HTR-8/SVneo (cell line): ENCODE measurements at places on chromosomes 2 and 18.

- no peak for DNase-seq
Observed at GRCh38 chr2:241741016-241741415, 6.6 kb downstream of the D2HGDH start.

GRCh38 chr2:13638181-13638580 lies 921.4 kb downstream of the TRIB2 start:
- DNase-seq, result no peak

DNA sequence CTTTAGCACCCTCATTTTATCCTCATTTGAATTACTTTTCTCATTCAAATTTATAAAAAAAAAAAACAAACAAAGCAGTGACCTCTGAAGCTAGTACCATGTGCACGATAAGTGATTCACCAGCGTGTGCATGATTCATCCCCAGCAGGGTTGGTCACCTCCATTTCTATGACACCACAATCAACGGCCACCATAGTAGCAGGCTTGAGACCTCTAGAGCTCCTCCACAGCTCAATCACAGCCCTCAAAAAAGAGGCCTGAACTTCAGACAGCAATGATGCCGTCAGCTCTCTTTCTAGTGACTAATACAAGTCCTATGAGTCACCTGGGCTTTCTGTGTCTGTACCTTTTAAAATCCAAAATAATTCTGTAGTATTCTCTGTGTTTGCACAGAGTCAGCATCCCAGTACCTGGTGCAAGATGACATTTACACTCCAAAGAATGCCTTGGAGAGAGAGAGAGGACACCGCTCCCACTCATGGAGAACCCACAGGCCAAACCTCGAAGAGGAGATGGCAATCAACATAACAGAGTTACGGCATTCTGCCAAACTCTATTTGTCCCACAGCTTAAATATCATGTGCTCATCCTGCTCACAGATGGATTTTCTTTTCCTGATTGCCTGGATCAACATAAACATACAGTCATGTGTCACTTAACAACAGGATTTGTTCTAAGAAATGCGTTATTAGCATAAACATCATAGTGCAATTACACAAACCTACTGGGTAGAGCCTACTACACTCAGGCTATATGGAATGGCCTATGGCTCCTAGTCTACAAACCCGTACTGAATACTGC lies 58.7 kb downstream of the L3MBTL4 start:
- no peak for DNase-seq

- no peak for DNase-seq
Observed at GRCh38 chr2:213537579-213537978, 253.3 kb downstream of the SPAG16 start.

DNA sequence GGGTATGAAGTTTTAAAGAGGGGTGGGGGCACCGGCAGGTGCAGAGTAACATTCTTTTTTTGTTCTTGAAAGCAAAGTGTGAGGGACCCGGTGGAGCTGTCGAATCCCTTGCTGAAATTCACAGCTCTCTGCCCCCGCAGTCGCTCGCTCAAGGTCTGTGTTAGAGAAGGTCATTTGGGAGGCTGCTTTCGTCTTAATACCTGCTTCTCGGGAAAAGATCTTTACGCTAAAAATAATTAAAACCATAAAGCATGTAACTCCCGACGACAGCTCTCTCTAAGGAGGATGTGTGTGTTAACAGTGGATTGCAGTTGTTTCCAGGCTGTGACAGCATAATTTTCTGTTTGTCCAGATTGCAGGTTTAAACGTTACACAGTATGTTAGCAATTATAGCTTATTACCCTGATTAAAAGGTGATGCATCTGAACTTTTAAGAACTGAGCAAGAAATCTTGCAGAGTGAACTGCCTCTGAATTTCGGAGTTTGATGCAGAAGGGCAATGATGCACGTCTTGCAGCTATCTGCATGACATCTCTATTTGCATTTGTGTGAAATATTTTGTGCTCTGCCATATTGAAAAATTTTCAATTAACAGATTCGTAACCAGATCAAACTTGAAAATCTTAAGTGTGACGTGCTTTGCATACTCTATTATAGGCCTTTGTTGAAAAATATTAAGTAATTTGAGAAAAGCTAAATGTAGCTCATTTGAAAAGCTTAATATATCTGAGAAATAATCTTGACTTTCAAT lies 954 bp downstream of the RAPGEF4 start:
- DNase-seq, result no peak

- no peak for DNase-seq
Observed at GRCh38 chr18:79466591-79466990, 70.9 kb downstream of the NFATC1 start.

- DNase-seq, result no peak
Observed at GRCh38 chr18:38115201-38115600, 549.6 kb upstream of the CELF4 start.

- no peak for DNase-seq
Observed at GRCh38 chr2:118557016-118557415, 290.4 kb downstream of the EN1 start.

DNA sequence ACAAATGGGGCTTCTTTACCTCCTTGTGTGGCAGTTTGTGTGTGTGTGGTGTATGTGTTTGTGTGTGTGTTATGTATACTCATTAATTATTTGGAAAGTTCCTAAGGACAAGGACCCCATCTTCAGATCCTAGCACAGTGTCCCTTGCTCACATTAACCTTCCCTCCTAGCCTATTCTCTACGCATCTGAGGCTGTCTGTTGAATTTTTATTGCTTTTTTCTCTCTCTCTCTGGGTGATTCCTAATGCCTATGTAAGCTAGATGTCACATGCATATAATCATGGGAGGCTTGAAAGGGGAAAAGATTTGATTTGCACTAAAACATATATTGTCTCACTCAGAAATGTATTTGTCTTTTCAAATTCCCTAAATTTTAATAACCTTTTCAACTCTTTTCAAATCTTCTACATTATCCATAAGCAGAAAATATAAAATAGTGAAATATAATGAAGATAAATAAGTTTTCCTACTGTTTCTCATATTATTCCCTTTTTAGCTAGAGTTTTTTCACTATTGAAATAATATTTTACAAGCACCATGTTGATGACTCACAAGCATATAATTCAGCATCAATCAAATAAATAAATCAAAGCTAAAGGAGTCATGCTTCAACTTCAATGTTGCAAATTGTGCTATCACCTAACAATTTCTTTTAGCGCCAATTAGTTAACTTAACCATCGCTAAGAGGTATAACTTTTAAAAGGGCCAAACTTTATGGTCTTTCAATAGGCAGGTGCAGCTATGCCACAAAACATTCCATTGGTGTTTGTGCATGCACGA lies 199.0 kb upstream of the ERBB4 start:
- DNase-seq, result no peak

GRCh38 chr2:17363846-17364245 lies 154.4 kb downstream of the RAD51AP2 start:
- DNase-seq, result no peak

- no peak for DNase-seq
Observed at GRCh38 chr2:228372212-228372611, 190.7 kb upstream of the SPHKAP start.

DNA sequence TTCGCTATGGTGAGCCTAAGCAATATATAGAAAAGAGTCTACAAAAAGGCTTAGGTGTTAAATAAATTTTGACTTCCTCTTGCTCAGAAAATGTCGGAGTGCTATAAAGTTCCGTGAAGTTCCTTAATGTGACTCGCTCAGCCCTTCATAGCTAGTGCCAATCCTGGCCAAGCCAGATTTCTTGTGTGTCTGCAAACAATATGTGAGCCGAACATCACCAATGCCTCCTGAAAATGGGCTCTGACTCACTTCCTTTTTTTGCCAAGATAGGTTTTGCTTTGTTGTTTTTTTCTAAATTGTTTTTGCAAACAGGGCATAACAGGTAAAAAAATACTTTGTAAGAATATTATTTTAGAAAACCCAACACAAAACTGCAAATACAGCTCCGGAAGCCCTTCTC lies 26.1 kb downstream of the CDC42EP3 start:
- no peak for DNase-seq

DNA sequence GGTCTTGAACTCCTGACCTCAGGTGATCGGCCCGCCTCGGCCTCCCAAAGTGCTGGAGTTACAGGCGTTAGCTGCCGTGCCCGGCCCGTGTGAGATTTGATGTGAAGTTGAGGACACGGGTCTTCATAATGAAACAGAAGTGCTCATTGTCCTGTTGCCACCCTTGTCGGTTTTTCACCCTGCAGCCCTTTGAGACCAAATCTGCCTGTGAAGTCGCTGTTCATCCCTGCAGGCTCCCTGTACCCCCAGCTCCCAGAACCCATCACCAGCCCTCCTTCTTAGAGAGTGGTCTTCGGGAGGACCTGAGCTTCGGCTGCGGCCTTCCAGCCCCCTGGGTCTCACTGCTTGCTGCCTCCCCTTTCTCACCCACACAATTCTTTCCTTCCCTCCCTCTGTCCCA lies 325.2 kb downstream of the GBX2 start:
- DNase-seq, result no peak

DNA sequence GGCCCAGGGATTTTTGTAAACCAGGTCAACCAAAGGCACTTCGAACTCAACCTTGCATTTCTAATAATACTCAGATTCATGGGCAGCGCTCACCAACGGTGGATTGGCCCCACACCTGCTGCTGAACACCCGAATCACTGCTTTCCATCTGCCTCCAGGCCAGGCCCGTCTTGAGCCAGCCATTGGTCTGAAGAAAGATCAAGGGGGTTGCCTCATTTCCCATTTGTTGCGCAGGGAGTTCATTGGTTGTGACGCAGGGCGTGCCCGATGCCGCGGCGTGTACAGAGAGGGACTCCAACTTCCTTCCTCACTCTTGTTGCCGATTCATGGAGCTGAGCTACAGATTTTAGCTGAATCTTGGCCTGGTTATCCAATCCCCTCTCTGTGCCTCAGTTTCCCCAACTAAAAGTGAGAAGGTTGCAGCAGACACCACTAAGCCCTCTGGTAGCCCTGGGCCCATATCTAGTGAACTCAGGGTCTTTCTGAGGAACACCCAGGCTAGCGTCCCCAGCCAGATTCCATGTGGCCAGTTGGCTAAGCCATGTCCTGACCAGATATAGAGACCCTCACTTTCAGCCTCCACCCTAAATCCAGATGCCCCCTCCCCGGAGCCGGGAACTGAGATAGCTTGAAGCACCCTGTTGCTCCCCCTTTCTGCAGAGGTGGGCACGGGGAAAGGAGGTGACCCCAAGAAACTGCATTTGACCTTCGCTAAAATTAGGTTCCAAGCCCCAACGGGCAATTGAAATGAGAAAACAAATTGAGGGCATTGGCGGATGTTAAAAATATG lies 60.9 kb upstream of the HPCAL1 start:
- DNase-seq, result no peak

GRCh38 chr2:42843611-42844010 lies 51.2 kb upstream of the HAAO start:
- no peak for DNase-seq

GRCh38 chr18:23998820-23999219 lies 15.7 kb upstream of the TTC39C start:
- no peak for DNase-seq

DNA sequence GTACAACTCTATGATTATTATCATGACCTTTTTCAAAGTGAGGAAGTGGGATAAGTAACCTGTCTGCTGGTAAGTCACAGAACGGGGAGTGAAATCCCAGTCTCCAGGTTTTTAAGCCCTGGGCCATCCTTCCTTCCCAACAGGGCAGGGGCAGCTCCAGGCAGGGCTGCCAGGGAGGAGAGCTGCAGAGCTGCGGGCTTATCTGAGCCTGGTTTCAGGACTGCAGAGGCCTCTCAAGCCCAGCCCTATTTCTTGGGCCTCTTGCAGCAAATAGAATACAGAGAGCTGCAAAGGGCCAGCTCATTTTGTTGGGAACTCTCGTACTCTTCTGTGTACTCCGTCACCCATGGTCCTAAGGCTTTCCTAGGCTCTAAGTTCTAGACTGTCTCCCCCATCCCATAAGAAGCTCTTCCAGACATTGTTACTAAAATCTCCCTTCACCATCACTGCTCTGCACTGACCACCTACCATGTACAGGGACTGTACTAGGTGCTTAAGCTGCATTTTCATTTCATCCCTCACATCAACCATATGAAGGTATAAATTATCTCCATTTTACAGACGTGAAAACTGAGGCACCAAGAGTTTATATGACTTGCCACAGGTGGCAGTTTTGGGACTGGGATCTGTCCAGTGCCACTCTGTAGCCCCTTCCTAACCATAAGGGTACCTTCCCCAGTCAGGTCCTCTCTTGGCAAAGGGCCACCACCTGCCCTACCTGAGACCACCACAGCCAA lies 3.1 kb downstream of the RAB11FIP5 start:
- no peak for DNase-seq

GRCh38 chr2:233059797-233060500 lies at the start of gene INPP5D:
Gene INPP5D, plus strand, starts transcription at chr2:233060342. Its CDS starts 137 bp downstream, at chr2:233060479.
- no peak for DNase-seq

DNA sequence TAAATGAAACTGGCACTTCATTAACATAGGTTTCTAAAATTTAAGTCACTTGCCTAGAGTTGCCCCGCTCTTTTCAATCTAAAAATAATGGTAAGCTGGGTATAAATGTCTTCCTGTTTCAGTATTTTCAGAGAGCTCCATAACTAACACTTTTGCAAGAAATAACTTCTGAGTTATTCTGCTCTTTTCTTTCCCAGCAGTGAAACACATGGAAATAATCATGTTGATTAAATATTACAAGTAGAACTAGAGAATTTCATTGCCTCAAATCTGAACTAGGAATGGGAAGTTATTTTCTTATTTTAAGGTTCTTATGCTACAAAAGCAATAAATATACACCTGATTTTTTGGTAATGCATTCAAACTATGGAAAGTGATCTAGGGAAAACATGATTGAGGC lies 257.4 kb downstream of the IKZF2 start:
- DNase-seq, result no peak

- no peak for DNase-seq
Observed at GRCh38 chr18:14943486-14943885, 195.5 kb downstream of the ANKRD30B start.

DNA sequence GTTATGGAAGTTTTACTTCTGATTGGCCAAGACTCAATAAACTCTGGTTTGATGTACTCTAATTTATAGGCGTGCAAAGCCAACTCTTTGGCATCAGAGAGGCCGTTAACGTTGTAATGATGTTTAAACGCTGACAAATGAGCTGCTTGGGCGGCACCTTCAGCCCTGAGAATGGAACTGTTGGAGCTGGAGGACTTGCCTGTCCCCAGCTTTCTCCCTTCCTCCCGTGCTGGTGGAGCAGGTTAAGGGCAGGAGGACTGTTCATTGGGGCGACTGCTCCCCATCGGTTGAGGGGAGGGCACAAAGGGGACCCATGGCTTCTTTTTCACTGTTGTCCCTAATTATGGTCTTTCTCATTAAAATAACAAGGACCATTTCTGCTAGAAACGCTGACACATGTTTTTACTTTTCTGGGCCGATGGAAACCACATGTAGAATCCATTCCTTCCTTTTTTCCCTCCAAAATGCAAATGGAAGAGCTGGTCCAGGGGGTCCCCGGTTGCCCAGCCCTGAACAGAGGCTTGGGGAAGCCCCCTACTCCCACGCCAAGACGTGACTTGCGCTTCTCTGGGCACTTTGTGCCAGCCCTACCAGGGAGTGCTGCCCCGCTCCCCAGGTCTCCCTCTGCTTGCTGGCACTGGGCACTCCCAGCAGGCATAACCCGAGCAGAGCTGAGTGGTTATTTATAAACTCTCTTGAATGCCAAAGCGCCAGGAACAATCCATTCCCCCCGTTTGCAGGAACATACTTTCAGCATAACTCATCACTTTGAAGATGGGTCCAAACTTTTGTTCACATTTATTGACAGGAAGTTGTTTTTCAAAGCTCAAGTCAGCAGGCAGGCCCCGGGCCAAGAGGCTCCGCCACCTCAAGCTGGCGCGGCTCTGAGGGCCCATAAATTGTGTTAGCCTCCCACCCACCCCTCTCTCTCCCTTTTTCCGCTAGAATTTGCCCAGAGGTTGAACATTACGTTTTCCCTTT lies 170.1 kb downstream of the ASB1 start:
- peak; percentile 96 for DNase-seq

- DNase-seq, result no peak
Observed at GRCh38 chr2:133818661-133819060, 250.4 kb upstream of the NCKAP5 start.

GRCh38 chr2:219446101-219446504 lies 11.5 kb downstream of the SPEG start:
- no peak for DNase-seq
